Fibroblast of skin of abdomen (primary cell): ENCODE measurements at places on chromosomes 7 and 10.

GRCh38 chr7:108294595-108294994 is 161.6 kb downstream of the NRCAM start:
- DNase-seq, result no peak

- DNase-seq, result peak; percentile 41
Observed at GRCh38 chr10:7611909-7612308, 54.9 kb downstream of the ITIH5 start.

DNA sequence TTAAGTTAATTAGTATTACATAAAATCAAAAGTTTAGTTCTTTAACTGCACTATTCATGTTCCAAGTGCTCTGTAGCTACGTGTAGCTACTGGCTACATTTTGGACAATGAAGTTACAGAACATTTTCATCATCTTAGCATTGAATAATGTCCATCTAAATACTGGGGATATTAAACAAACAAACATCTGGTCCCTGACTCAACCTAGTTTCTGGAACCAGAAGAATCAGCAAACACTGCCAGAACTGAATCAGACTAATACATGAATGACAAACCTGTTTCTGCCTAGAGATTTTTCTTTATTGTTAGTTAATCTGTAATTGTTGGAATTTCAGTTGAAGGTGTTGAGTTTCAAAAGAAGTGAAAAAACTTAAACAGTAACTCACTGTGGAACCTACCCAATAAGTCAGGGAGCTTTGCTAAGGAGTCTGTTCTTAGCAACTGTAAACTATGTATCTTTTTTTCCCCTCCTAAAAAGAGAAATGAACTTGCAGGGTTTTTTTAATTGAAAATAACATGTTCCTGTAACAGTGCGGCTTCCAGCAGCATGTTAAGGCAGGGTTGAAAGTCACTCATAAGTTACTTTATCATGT is 58.3 kb downstream of the CDK13 start:
- peak; percentile 64 for DNase-seq

GRCh38 chr7:129093867-129094456 is 39.1 kb upstream of the TNPO3 start:
- no peak for DNase-seq

DNA sequence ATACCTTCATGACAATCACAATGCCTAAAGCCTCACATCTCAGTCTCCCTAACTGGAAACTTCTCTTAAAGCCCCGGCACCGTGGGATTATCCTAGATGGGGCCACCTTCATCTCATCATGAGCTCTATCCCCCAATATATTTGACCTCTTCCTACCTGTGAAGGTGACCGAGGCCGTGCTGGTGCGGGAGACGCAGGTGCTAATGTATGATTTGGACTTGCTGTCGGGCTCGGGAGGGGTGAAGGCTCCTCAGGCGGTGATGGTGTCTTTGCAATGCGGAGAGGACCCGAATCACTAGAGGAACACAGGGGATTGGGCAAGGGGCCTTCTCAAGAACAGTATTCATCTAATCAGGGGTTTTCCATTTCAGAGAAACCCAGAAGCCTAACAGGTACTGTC is 168.4 kb downstream of the AMPH start:
- DNase-seq, result no peak

DNA sequence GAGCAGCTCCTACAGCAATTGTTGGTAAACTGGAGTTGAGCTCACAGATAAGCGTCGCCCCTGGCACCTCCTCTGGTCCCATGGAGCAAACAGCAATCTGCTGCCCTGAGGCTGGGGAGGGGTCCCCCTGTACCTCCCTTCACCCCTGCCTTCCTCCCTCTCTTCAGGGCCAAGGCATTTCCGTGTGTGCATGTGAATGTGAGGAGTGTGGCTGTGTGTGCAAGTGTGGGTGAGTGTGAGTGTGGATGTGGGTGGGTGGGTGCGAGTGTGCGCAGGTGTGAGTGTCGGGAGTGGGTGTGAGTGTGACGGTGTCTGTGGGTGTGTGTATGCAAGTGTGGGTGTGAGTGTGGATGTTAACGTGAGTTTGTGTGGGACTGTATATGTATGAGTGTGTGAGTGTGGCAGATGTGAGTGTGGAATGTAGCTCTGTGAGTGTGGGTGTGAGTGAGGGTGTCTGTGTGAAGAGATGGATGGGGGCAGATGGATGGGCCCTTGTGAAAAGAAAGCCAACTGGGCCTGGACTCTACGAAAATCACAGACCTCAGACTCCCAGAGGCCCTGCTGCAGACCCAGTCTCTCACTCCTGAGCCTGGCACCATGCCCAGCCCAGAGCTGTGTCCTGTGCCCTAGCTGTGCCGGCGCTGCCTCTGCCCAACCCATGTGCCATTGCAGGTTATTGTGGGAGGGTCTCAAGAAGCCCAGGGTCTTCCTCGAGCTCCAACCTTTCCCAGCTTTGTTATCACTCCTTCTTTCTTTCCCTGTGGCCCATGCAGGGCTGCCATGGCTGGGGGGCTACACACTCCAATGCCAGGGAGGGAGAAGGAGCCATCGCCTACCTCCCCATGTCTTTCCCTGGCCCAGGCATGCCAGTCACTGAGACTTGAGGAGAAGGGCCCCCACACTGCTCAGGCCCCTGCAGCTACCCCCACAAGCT is 73.9 kb downstream of the GRID1 start:
- DNase-seq, result no peak

GRCh38 chr7:75905785-75906604 is 9.0 kb upstream of the POR start:
- peak; percentile 36 for DNase-seq

- no peak for DNase-seq
Observed at GRCh38 chr7:41217306-41217705, 485.6 kb downstream of the INHBA start.

DNA sequence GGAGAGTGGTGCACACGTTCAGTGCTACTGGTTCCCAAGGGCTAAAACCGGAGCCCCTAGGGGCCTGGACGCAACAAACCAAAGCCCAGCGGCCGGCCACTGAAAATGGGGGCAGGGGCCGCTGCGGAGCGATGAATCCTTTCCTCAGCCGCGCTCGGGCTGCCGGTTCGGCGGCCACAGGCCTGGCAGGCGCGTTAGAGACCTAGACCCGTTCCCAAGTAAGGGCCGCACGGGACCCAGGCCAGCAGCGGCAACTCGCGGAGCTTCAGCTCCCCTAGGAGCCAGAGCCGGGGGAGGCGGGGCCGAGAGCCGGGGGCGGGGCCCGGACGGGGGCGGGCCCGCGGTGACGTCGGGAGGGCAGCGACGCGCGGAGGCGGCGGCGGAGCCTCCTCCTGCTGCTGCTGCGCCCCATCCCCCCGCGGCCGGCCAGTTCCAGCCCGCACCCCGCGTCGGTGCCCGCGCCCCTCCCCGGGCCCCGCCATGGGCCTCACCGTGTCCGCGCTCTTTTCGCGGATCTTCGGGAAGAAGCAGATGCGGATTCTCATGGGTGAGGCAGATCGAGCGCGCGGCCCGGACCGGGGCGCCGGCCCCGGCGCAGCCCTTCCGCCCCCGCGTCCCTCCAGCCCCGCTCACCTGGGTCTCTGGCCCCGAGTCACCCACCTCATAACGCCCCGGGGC is at the start of gene ARF5:
Gene ARF5, plus strand, starts transcription at position 393 of the 678 bp plus-strand sequence. Its CDS starts 88 bp downstream, at position 481.
- peak; percentile 86 for DNase-seq

DNA sequence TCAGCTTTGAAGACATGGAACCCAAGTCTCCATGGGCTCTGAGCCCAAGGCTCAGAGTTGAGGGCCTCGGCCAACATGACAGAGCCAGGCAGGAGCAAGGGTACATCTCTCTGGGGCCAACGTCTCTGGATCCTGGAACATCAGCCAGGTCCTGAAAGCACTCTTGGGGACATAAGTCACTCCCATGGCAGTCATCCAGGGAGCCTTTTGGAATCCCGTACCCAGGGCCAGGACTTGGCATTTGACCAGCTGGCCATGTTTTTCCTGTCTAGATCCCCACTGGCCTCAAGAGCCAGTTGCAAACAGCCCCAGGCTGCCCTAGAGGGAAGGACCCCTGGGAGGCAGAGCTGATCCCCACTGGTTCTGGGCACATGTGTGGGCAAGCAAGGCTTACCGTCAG is 4.3 kb upstream of the CXCL12 start:
- DNase-seq, result no peak

DNA sequence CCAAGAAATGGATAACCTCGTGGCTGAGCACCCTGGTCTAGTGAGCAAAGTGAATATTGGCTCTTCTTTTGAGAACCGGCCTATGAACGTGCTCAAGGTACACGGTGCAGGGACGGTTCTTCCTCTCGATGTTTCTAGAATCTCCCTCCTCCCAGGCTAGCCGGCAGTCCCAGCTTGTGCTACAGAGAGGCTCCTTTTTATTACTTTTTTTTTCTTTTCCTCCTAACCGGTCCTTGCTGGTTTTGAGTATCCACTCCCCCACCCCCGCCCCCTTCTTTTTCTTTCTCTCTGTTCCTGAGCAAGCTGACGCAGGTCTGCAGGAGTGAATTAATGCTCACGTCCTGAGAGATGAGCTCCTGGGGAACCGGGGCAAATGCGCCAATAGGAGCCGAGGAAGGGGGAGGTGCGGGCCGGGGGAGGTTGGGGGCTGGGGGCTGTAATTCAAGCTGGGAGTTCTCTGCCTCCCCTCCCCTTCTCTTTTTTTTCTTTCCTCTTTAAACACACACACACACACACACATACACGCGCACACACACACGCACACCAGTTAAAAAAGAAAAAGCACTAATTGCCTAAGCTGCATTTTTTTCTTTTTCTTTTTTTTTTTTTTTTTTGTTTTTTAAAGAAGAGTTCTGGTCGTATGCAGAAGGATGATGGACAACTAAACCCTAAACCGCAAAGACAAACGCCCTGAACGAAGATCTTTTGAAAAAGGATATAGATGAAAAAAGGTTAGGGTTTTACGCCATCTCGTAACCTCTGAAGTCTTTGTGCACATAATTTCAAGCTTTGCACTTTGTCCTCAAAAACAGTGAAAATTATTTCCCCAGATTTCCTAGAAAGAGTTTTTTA is 6.6 kb downstream of the CPA2 start:
- DNase-seq, result peak; percentile 85

- DNase-seq, result no peak
Observed at GRCh38 chr10:105843786-105844185, 1202.7 kb downstream of the SORCS3 start.

DNA sequence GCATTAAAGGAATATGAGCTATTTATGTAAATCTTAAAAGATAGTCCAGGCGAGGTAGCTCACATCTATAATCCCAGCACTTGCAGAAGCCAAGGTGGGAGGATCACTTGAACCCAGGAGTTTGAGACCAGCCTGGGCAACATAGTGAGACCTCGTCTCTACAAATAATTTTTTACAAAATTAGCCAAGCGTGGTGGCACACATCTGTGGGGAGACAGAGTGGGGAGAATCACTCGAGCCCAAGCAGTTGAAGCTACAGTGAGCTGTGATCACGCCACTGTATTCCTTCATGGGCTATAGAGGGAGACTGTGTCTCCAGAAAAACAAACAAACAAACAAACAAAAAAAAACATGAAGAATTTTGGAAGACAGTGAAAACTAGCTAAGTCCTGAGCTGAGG is 28.4 kb downstream of the HERC4 start:
- no peak for DNase-seq

GRCh38 chr10:70197235-70197945 is 27.1 kb upstream of the SAR1A start:
- no peak for DNase-seq

DNA sequence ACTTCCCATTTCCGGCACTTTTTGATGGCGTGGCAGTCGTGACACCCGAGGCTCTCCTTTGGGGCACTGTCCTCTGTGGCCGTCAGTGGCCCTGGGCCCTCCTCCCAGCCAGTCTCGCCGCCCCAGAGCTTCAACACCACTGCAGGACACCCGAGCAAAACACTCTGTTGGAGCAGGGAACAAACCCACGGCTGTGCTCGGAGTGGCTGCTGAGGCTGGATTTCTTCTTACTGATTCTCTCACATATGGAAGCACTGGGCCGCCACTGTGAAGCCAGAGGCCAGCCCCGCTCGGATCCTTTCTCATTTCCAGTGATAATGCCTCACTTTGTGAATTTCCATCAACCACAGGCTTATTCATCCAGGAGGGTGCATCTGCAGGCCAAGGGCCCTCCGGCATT is 58.2 kb upstream of the CYTH3 start:
- no peak for DNase-seq

DNA sequence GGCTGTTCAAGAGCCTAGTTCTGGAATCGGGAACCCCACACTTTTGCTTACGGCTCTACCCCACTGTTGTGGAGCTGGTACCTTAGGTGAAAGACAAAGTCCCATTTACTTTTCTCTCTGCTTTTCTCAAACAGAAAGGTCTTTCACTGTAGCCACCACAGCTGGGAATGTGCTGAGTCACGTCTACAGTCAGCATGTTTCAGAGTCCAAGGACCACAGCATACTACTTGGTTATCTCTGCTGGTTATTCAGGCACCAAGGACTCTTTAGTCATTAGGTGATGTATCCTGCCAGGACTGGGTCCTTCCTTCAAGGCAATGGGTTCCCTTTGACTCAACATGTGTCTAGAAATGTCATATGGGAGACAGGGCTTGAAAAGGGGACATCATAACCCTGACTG is 266.8 kb upstream of the STEAP1 start:
- no peak for DNase-seq

- DNase-seq, result peak; percentile 24
Observed at GRCh38 chr10:102347236-102347828, 48.2 kb upstream of the NFKB2 start.

- DNase-seq, result peak; percentile 77
Observed at GRCh38 chr10:29555746-29556481, 78.9 kb downstream of the SVIL start.

DNA sequence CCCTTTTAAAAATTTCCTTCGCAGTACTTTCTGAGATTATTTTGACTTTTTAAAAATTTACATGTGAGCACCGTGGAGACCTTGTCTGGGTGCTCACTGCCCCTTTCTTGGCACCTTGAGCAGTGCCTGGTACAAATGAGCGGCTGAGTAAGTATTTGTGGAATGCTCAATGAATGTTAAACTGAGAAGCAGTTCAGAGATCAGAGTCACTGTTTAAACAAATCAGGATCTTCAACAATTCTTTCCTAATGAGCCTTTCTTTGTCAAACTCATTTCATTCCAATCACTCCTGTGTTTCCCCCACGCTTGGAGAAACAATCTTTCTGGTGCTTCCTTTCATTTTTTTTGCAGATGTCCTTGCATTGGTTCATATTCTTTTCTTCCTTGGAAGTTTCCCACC is 611.3 kb upstream of the GALNT17 start:
- DNase-seq, result peak; percentile 41

- DNase-seq, result peak; percentile 47
Observed at GRCh38 chr10:79111427-79111826, 42.7 kb downstream of the ZMIZ1 start.

GRCh38 chr10:52313256-52313932 is 687 bp upstream of the DKK1 start:
- no peak for DNase-seq

DNA sequence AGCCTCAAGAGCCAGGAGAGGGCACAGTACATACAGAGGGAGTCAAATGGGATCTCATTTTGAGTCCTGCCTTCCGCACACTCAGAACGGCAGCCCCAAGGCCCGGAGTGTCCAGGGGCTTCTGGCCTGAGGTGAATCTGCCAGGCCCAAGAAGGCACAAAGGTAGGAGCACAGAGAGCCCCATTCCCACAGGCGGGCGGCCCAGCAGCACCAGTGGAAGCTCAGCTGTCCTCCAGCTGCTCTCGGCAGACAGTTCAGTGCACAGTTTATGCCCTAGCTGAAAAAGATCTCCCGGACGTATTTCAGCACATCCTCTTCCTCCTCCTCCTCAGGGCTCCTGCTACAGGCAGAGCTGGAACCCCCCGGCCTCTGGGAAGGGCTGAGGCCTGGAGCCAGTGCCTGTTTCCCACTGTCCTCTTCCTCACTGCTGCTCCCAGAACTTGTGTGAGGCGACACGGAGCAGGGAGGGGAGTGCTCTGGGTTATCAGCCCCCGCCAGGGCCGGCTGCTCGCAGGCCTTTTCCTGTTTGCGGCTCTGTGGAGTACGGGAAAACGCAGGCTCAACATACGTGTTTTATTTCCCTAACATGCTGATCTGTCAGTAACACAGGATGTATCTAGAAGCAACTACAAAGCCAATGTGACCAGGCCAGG is 4.0 kb downstream of the CYREN start:
- no peak for DNase-seq
